NCI-H774 (cell line): ENCODE measurements at places on chromosomes 4 and X.

- peak; percentile 48 for DNase-seq
These were observed 42.7 kb upstream of the RASSF6 start for GRCh38 chr4:73662709-73663546.

- DNase-seq: no peak
These were observed 7.5 kb downstream of the CLDN2 start for GRCh38 chrX:106927700-106928099.

- DNase-seq: no peak
These were observed 29.9 kb downstream of the ELF2 start for GRCh38 chr4:139146926-139147629.

DNA sequence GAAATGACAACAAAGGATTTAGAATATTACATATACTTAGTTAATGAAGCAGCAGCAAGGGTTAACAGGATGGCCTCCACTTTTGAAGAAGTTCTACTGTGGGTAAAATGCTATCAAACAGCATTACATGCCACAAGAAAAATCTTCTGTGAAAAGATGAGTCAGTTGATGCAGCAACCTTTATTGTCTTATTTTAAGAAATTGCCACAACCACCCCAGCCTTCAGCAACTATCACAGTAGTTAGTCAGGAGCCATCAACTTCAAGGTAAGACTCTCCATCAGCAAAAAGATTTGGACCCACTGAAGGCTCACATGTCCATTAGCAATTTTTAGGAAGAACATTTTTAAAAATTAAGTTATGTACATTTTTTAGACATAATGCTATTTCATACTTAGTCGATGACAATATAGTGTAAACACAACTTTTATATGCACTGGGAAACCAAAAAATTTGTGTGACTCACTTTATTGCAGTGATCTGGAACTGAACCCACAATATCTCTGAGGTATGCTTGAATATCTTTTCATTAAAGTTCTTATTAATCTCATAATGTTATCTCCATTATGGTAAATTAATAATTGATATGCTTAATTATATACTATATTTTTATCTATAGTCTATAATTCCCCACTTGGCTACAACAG, 81.2 kb downstream of the SPCS3 start:
- DNase-seq: no peak

DNA sequence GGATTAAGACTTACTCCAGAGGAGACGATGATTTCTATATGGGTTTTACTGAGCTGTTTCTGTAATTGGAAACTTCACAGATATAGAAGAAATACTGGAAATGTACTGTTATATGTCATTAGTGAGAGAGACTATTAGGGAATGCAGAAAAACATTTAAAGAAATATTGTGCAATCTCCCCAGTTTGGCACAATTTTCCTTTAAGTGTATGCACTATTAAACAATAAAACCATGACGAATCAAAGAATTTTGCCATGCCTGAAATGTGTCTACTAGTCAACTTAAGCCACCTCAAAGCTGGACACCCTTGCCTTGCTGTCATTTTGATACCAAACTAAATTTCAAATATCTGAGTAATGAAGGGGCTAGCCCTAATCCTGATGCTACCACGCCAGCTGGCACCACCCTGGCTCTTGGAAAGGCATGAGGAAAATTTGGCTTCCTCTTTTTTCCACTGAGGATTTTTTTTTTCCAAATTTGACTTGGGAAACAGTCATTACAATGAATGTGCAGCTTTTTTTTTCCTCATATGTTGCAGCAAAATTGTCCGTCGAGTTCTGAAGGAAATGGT, 36.1 kb downstream of the MTTP start:
- DNase-seq: no peak

DNA sequence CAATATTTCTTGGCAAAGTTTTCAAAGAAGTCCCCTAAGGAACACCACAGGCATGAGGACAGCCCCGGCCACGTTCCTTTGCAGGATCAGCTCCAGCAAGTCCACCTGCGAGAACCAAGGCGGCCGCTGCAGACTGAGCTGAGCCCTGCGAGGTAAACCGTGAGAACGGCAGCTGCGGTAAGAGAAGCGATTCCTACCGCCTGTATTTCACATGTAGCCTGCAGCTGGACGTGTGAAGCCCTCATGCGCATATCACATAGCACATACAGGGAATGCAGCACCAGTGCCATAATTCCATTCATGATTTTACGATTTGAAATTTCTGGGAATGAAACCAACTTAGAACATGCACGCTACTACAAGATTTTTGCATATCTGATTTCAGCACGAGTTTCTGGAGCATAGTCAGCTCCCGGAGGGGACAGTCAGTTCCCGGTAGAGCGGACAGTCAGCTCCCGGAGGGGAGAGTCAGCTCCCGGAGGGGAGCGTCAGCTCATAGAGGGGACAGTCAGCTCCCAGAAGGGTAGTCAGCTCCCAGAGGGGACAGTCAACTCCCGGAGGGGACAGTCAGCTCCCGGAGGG, 41.7 kb downstream of the FGFRL1 start:
- DNase-seq: no peak

GRCh38 chr4:38774181-38774955, 8.4 kb downstream of the TLR10 start:
- no peak for DNase-seq

GRCh38 chrX:121655276-121655675, 607.9 kb downstream of the GLUD2 start:
- DNase-seq: no peak

DNA sequence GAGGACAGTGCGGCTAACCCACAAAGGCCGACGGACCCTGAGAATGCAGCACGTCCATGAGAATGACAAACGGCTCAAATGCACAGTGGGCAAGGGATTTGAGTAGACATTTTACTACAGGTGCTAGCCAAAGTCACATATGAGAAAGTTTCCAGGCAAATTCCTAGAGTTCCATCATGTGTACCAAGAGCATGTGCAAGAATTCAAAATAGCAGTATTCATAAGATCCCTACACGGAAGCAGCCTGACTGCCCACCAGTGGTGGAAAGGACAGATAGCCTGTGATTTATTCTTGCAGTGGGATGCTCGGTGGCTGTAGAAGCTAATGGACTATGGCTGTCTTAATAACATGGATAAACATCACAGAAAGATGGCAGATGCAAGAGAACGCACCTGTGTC, 68.0 kb downstream of the RGS12 start:
- no peak for DNase-seq

DNA sequence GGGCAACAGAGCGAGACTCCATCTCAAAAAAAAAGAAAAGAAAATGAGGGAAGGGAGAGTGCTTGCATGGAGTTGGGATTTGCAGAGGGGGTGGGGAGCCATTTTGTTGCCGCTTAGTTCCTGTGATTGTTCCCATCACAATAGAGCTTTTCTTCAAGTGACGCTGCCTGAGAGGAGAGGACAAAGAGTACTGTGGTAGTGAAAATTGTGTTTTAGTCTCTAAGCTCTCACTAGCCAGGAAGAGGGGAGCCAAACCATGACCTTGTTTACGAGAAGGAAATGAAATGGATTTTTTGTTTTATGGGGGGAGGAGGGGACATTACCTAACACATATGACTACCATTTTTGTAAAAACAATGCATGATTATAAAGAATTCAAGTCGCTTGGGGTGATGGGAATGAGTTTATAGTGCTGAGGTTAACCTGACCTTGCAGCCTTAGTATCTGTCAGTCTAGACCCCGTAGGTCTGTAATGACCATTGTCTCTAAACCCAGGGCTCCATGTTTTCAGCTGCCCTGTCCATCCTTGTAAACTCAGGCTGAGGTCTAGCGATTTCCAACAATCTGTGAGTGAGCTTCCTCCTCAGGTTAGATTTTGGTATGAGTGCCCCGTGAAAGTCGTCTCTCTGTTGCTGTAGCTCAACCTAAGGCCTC, 18.8 kb downstream of the SRD5A3 start:
- no peak for DNase-seq

DNA sequence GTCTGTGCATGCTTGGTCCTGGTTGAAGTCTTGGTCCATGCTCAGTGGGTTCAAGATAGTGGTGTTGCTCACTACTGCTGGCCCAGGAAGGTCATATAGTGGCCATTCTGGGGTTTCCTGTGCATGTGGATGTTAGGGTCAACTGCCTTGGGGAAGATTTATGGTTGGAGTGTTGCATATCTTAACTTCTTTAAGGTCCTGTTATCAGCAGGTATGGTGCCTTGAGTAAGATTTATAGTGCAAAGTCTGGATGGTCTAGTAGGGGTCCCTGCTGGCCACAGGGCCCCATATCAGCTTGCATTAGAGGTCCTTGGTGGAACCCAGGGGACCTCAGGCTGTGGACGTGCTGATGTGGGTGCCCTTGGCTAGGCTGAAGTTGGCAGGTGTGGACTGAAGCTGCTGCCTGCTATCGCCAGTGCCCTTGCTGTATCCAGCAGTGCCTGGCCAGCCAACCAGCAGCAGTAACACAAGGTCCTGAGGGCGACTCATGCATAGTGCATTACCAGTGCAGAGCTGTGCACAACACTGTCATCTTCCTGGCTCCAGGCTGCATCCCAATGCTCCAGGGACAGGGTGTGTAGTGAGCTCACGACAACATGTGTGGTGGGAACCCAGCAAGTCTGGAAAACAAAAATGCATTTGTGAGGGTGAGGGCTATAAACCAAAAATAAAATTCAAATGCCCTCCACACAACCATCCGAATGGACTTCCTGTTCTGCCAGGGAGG, 61.0 kb downstream of the BEX3 start:
- DNase-seq: no peak

DNA sequence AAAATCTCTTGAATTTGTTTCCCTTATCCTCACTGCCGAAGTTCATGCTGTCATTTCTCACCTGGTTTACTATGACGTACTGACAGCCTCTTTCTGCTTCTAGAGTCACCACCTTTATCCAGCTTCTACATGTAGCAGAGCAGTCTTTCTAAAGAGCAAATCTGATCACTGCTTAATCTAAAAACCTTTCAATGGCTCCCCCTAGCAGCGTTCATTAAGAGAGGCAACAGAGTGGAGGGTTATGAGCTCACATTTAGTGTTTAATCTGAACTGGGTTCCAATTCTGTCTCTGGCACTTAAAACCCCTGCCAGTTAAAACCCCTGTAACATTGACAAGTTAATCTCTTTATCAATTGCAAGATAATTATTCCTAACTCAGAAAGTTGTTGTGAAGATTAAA, 4.4 kb downstream of the RBPJ start:
- DNase-seq: no peak

DNA sequence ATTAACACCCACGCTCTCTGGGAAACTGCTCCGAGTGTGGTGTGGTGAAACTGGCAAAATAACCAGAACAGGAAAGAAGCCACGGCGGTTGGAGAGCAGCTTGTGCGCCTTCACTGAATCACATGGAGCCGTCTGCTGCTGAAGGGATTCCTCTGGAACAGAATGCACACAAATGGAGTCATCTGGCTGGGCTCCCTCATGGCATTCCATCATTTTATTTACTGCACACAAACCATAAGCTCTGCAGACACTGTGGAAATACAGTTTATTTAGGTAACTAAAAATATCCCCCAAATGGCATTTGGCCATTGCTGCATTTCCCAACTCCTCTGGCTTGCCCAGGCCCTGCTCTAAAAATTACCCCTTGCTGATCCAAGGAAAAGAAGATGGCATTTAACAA, 187.0 kb upstream of the S100G start:
- no peak for DNase-seq
